ENCODE measurements at places on chromosomes 3 and 15. TPM values are rescaled to one million over a fixed set of nuclear protein-coding genes. Genes with fewer than 3 reads are reported as not detected.

The LRRC31 gene
- 57.6 TPM for total RNA-seq

The CLSTN2 gene
- 5.0 TPM for total RNA-seq

The EXD1 gene
- not detected for total RNA-seq

The DNAH12 gene
- total RNA-seq: not detected

The USP50 gene
- total RNA-seq: not detected

The RMDN3 gene
- 94.7 TPM for total RNA-seq

The SLC28A2 gene
- 62.6 TPM for total RNA-seq

GRCh38 chr3:113620091-113620490 is 76.4 kb downstream of the USF3 start:
- H3K27ac ChIP-seq: no peak overlapping the region
- no peaks in the 10 kb centered on the region for H3K36me3 ChIP-seq
- H3K4me1 ChIP-seq: no peaks in the 10 kb centered on the region
- DNase-seq: no peak
- no peak overlapping the region for H3K4me3 ChIP-seq

GRCh38 chr15:89614164-89614563 is 38.9 kb downstream of the TICRR start:
- DNase-seq: no peak
- H3K27me3 ChIP-seq: no peaks in the 10 kb centered on the region
- H3K36me3 ChIP-seq: no peaks in the 10 kb centered on the region

DNA sequence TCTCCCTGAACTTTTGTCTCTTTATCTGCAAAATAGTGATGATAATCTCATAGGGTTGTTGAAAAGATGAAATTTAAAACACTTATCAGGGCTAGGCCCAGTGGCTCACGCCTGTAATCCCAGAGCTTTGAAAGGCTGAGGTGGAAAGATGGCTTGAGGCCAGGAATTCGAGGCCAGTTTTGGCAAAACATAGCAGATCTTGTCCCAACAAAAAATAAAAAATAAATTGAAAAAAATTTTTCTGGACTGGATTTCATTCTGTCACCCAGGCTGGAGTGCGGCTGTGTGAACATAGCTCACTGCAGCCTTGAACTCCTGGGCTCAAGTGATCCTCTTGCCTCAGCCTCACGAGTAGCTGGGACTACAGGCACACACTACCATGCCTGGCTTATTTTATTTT is 29.6 kb downstream of the LMLN start:
- H3K4me1 ChIP-seq: no peaks in the 10 kb centered on the region
- H3K27ac ChIP-seq: no peak overlapping the region
- DNase-seq: no peak
- no peak overlapping the region for H3K4me3 ChIP-seq
- H3K27me3 ChIP-seq: no peaks in the 10 kb centered on the region

- H3K27me3 ChIP-seq: no peaks in the 10 kb centered on the region
- DNase-seq: no peak
- no peak overlapping the region for H3K4me3 ChIP-seq
- no peak overlapping the region for H3K27ac ChIP-seq
These were observed 278.6 kb downstream of the EDEM1 start for GRCh38 chr3:5466065-5466464.

- DNase-seq: no peak
- peaks cover 3% of the 10 kb centered on the region for H3K4me1 ChIP-seq
- peak overlapping the region; percentile 34 for H3K4me3 ChIP-seq
- H3K36me3 ChIP-seq: no peaks in the 10 kb centered on the region
These were observed 10.5 kb downstream of the GNAI2 start for GRCh38 chr3:50246517-50246954.

DNA sequence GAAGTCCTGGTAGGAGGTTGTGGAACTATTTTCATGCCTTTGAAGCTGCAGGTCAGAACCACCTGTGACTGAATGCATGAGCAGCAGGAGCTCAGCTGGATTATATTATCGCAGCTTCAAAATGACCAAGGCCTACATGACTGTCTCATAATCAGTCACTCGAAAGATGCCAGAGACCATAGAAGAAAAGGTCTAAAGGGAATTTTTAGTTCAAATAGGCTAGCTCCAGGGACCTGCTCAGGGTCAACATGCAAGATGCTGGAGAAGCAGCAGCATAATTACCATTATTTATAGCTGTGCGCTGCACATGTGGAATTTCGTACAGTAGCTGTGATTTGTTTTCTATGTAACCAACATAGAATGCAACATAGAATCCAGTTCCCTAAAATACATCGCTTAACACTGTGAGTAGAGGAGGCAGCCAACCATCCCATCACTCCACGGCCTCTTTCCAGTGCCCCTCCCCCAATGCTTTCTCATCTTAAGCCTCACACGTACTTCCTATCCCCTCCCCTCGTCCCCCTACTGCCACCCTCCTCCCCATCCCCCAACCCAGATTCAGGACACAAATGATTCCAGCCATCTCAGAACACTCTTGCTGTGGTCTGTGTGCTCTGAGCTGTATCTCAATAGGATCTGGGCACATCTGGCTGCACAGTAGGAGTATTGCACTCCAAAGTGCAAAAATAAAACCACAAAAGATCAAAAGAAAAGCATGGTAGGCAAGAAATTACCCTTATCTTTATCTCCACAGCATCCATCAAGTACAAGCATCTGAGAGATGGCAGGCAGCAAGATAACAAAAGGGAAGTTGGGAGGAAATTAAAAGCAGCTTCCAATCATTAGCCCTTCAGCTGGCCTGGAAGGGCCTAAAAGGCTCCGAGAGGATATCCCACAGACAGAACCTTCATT is 352.8 kb upstream of the SEMA6D start:
- no peaks in the 10 kb centered on the region for H3K27me3 ChIP-seq
- no peaks in the 10 kb centered on the region for H3K36me3 ChIP-seq
- H3K4me3 ChIP-seq: no peak overlapping the region
- no peaks in the 10 kb centered on the region for H3K4me1 ChIP-seq
- H3K27ac ChIP-seq: no peak overlapping the region
- DNase-seq: no peak

GRCh38 chr15:64536244-64536836 is 76.0 kb downstream of the ZNF609 start:
- peaks cover 7% of the 10 kb centered on the region for H3K4me1 ChIP-seq
- no peak overlapping the region for H3K27ac ChIP-seq
- no peak for DNase-seq
- no peak overlapping the region for H3K4me3 ChIP-seq
- no peaks in the 10 kb centered on the region for H3K27me3 ChIP-seq

DNA sequence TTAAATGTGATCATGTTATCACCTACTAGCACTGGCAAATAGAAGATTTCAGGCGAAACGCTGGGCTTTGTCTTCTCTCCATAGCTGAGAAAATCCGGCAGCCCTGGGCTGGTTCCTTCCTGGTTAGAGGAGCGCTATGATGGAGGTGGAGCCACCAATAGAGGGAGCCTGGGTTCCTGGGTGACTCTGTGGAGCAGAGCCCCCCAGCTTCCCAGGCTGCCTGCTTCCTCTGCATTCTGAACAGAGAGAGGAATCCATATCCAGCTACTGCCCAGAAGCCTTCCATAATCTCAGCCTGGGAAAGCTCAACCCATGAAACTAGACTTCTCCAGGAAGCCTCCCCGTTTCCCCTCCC is 32.6 kb upstream of the IQSEC1 start:
- no peak for DNase-seq
- no peaks in the 10 kb centered on the region for H3K27me3 ChIP-seq
- no peaks in the 10 kb centered on the region for H3K4me1 ChIP-seq
- no peaks in the 10 kb centered on the region for H3K36me3 ChIP-seq

DNA sequence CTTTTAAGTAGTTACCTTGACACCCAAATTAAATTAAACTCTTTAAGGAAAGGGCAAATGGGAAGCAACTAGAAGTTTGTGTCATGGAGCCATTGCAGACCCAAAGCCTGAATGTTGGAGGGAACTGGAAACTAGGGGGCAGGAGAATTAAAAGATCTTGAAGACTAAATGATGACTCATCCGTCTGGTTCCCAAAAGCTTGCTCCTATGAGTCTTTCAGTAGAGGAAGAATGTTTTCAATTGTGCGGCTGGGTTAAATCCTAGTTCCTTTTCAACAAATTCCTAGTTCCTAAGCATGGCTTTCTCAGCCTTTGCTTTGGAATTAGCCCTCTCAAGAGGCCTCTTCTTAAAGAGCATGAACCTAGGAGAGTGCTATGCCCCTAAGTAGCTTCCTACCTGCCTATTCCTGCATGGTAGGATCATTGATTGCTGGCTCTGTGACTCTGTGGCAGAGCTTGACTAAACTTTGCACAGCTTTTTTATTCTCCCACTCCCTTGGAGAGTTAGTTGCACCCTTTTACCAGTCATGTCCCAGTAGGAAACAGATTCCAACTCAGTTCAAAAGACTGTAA is 17.7 kb downstream of the CLEC3B start:
- no peak overlapping the region for H3K4me3 ChIP-seq
- H3K36me3 ChIP-seq: no peaks in the 10 kb centered on the region
- DNase-seq: no peak
- H3K27ac ChIP-seq: no peak overlapping the region
- H3K27me3 ChIP-seq: no peaks in the 10 kb centered on the region
- peaks cover 4% of the 10 kb centered on the region for H3K4me1 ChIP-seq

DNA sequence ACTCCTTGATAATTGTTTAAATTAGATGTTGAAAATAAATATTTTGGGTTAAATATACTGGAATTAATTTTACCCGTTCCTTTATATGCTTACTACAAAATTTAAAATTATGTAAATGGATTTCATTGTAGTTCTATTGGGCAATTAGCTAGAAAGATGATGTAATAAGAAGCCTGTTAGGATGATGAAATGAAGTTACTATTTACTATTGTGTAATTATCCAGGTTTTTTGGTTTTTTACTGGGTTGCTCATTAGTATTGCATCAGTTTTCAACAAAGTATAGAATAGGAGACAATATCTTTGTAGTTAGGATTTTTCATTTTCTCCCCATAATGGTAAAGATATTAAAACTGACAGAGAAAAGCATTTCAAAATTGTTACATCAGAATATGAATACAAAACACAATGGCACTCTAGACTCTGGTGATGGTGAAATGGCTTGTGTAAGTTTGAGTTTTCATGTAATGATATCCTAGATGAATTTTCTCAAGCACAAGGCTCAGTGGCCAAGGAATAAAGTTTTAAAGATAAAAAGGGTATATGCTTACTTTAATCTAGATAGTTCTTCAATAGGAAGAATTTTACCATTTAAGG is 222.0 kb downstream of the P3H2 start:
- DNase-seq: no peak
- H3K27ac ChIP-seq: no peak overlapping the region

- H3K27me3 ChIP-seq: no peaks in the 10 kb centered on the region
- no peaks in the 10 kb centered on the region for H3K36me3 ChIP-seq
- no peak overlapping the region for H3K4me3 ChIP-seq
- no peak overlapping the region for H3K27ac ChIP-seq
- no peak for DNase-seq
These were observed 45.6 kb downstream of the RTP1 start for GRCh38 chr3:187242900-187243299.

DNA sequence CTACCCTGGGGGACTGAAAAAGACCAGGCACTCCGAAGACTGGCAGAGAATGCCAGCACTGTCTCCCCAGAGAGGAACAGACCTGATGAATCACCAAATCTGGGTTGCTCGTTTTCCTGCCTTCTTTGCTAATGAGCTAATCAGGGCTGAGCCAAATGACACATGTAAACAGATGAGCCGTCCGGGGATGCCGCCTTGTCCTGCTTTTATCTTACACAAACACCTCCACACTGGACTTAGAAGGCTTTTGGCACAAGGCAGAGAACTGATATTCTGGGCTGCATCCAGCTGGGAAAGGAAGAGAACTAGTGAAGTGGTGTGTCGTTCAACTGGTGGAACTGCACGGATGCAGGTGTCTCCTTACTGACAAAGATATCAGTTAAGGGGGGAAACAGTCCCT is 88.1 kb downstream of the MECOM start:
- no peak for DNase-seq
- no peak overlapping the region for H3K4me3 ChIP-seq
- H3K27me3 ChIP-seq: no peaks in the 10 kb centered on the region
- no peaks in the 10 kb centered on the region for H3K36me3 ChIP-seq
- no peak overlapping the region for H3K27ac ChIP-seq

- no peaks in the 10 kb centered on the region for H3K4me1 ChIP-seq
- DNase-seq: no peak
- no peak overlapping the region for H3K4me3 ChIP-seq
- H3K36me3 ChIP-seq: no peaks in the 10 kb centered on the region
- no peak overlapping the region for H3K27ac ChIP-seq
These were observed 161.9 kb upstream of the RGMA start for GRCh38 chr15:93250950-93251349.

- no peaks in the 10 kb centered on the region for H3K4me1 ChIP-seq
- H3K27me3 ChIP-seq: no peaks in the 10 kb centered on the region
- no peak for DNase-seq
- H3K36me3 ChIP-seq: no peaks in the 10 kb centered on the region
These were observed 9.1 kb downstream of the PLCD1 start for GRCh38 chr3:38020342-38020726.

DNA sequence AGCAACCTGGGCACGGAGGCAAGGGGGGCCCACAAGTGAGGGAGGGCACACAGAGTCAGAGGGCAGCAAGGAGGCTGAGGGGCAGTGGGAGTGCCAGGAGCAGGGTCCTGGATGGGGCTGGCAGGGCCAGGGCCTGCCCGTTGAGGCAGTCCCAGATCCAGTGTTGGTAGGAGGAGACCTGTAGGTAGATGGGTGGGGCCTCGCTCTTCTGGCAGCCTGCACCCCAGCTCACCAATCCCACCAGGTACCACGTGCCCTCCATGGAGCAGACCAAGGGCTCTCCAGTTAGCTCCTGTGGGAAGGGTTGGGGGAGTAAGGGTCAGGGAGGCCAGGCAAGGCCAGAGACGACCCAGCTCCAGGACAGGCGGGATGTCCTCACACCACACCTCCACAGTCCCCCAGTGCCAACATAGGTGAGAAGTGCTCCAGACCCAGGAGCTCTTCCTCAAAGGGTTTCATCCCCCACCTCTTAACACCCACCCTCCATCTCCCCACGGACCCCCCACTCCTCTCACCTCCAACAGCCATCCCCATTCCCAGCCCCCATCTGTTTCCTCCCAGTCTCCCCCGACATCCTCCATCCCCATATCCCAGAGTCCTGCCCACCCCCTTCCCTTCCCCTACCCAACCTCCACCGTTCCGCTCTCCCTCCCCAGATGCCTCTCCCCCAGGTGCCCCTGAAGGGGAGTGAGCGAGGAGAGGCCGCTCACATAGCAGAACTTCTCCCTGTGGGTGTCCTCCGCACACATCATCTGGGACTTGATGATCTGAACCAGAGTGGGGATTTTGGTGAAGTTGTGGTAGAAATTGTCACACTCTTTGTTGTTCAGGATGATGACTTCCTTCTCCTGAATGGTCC is 5.2 kb downstream of the PRSS50 start:
- no peaks in the 10 kb centered on the region for H3K4me1 ChIP-seq
- H3K4me3 ChIP-seq: no peak overlapping the region
- no peaks in the 10 kb centered on the region for H3K27me3 ChIP-seq
- peak; percentile 34 for DNase-seq

- no peaks in the 10 kb centered on the region for H3K4me1 ChIP-seq
These were observed 107.0 kb downstream of the RPLP1 start for GRCh38 chr15:69559440-69560190.

DNA sequence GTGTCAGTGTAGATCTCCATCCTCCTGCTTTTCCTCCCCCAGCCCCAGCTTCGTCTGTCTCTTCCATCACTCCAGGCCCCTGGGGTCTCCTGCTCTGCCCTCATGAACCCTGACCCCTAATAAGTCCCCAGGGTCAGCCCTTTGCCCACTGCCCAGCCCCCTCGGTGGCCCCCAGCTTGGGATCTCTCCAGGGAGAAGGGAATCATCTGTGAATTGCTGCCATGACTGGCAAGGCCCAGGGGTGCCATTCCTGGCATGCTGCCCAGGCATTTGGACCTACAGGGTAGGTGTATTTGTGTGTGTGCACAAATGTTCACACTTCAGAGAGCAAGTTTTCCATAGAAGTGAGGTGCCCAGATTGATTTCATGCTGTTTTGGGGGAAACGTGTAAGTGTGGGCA is 5.9 kb upstream of the TBC1D21 start:
- no peaks in the 10 kb centered on the region for H3K36me3 ChIP-seq
- H3K4me3 ChIP-seq: no peak overlapping the region
- H3K4me1 ChIP-seq: no peaks in the 10 kb centered on the region
- no peaks in the 10 kb centered on the region for H3K27me3 ChIP-seq
